Stimulated activated CD4-positive, alpha-beta T cell treated with anti-CD3 and anti-CD28 coated beads, TNF-alpha, amount 100 ng/mL, for 24 hours (primary cell): ENCODE measurements at places on chromosomes 6 and 20.

- no peak for DNase-seq
Observed at GRCh38 chr6:117326396-117326795, 61.0 kb downstream of the VGLL2 start.

DNA sequence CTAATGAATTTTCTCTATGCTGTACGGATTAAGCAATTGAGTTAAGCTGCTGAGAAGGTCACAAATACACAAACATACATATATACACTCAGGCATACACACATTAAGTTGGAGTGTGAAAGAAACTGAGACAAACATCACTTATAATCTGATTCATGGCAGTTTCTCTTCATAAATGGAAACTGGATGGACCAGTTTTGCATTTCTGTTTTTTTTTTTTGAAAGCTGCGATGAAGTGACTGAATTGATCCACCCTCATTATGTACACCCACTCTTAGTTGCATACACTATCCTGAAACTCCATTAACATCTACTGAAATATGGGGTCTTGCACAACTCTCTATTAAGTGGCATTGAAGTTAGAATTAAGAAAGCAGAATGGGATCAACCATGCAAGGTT lies 32.9 kb upstream of the TENT5A start:
- no peak for DNase-seq

GRCh38 chr6:68911811-68912210 lies 276.7 kb downstream of the ADGRB3 start:
- DNase-seq: no peak

DNA sequence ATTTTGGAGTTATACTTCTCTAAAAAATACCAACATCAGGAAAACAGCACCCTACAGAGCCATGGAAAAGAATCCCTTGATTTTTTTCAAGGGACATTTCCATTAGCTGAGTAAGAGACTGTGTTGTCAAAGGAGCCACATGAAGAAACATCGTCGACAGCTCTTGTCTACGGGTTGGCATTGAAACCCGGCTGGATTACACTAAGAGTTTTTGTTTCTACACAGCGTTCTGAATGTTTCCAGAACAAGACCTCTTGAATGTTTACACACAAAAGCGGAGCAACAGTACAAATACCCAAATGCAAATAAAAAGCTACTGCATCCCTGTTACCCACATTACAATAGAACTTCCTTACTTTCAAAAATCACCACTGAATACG lies 2.4 kb upstream of the MYLK4 start:
- DNase-seq: no peak

DNA sequence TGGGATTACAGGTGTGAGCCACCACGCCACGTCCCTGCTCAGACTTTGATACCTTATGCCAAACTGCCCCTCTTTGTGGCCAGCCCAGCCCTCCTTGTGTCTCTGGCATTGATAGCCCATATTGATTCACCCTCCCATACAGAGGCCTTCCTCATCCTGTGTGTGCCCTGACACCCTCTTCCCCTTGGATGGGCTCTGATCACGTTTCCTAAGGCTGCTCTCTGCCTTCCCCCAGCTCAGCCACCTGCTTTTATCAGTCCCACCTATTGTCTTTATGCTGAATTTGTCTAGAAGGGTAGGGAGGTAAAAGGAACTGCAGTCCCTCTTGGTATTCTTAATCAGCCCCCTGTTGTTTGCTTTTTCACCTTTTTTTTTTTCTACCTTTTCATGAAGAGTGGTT lies 95.9 kb downstream of the CDKAL1 start:
- DNase-seq: no peak

GRCh38 chr20:49915118-49915379 lies 280 bp downstream of the SPATA2 start:
- DNase-seq: no peak

- no peak for DNase-seq
Observed at GRCh38 chr6:116445102-116445501, 16.1 kb upstream of the CALHM6 start.

DNA sequence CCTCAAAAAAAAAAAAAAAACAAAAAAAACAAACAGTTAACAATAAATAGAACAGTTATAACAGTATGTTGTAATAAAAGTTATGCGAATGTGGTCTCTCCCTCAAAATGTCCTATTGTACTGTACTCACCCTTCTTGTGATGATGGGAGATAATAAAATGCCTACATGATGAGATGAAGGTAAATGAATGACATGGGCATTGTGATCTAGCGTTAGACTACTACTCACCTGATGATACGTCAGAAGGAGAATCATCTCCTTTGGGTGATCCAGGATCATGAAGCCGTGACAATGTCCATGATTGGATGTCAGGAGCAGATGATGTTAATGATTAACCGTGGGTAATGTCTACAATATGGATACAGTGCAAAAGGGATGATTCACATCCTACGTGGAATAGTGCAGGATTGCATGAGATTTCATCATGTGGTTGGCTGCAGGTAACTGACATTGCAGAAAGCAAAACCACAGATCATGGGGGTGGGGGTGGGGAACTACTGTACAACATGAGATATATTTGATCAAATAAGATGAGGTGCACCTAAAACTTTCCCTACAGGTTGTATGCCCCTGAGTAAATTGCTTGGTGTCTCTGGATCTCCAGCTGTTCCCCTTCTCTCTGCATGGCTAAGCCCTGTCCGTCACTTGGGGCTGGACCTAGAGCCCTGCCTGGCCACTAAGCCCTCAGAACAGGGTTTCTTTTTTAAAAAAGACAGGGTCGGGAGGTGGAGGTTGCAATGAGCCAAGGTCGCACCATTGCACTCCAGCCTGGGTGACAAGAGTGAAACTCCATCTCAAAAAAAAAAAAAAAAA lies 6.2 kb upstream of the RBCK1 start:
- no peak for DNase-seq

- no peak for DNase-seq
Observed at GRCh38 chr6:155050311-155050710, 55.2 kb downstream of the TIAM2 start.

- no peak for DNase-seq
Observed at GRCh38 chr20:57293995-57294394, 27.6 kb upstream of the BMP7 start.

DNA sequence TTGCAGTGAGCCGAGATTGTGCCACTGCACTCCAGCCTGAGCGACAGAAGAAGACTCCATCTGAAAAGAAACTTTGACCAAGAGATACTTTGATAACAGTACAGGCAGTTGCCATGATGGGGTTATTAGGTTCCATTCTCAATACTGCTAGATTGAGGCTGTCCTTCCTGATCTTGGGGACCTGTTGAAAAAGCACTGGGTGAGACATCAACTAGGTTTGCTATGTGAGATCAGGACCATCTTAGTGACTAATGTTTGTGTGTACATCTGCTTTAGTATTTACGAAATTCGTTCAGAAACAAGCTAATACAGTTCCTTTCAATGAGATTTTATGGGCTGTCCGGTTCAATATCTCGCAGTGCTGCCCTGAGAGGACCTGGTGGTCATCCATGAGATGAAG lies 2.6 kb downstream of the DSE start:
- no peak for DNase-seq

DNA sequence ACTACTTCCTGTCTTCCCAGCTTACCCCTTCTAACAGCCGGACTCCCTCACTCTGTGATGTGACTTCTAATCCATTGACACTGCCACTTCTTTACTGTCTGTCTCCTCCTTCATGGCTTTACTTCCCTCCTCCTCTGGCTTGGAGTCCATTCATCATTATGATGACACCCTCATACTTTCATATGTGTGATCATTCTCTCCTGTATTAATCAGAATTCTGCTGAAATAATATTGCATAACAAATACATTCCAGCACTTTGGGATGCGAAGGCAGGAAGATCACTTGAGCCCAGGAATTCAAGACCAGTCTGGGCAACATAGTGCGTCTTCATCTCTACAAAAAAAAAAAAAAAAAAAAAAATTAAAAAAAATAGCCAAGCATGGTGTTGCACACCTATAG lies 147.9 kb upstream of the BTBD3 start:
- DNase-seq: no peak

DNA sequence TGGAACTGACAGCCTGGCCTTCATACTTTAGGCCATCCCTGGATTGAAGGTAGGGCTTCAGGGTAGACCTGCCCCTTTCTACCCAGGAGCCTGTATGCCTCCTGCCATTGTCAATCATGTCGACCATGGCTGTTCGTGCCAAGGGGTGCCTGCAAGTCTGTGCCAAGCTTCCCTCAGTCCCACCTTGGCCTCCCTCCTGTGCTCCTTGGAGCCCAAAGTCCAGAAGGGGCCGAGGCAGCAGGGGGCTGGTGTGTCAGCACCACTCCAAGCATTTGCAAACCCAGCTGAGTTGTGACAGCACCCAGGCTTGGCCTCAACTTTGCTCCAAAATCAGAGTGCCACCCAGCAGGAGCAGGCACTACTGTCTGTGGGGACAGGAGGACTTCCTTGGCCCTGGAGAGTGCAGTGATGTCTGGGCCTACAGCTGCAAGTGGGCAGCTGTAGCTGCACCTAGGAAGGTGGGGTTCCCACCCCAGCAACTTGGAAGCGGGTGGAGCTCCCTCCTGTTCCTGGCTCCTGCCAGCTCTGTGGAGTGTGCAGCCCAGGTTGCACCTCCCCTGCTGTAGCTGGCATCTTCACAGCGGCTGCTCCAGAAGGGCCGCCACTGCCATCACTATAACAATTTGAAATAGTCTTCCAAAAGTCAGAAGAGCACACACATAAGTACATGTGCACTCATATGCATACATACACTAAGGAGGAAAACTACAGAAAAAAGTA lies 1719.3 kb downstream of the HACE1 start:
- DNase-seq: no peak
